ENCODE measurements at places on chromosomes 16 and 17.

- no peak for DNase-seq
Measured at GRCh38 chr16:87098976-87099720, 218.0 kb downstream of the C16orf95 start.

- DNase-seq: peak; percentile 80
Measured at GRCh38 chr17:2070241-2071023, 15.5 kb downstream of the HIC1 start.

- DNase-seq: no peak
Measured at GRCh38 chr16:89988951-89989350, 30.3 kb downstream of the DBNDD1 start.

GRCh38 chr17:65556014-65556909, 5.2 kb downstream of the AXIN2 start:
- DNase-seq: peak; percentile 89

DNA sequence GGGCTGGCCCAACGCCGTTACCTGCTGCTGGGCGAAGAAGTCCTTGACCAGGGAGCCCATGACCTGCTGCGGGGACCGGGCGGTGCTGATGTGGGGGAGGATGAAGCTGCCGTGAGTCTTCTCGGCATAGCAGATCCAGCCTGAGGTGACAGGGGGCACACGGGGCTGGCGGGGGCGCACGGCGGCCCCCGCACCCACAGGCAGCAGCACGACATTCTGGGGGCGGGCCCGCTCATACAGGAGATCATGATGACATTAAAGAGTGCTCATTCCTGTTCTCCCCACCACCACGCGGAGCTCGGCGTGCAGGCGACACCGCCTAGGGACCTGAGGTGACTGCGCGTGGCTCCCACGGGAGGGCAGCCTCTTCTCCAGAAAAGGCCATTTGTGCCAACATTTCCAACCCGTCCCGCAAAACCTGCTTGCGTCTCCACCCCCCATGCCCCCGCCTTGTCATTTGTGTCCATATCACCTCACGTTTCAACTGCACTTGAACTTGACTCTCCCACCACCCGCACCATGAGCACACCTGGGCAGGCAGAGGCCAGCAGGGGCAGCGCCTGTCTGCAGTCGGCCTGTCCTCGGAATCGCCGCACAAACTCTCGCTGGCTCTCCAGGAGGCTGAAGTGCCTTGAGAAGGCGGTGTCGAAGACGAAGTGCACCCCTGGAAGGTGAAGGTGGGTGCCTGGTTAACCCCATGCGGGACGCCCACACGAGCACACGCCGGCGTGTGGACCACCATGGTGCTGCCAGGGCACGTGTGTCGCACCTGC, 6.4 kb downstream of the CIAO3 start:
- no peak for DNase-seq

- no peak for DNase-seq
Measured at GRCh38 chr17:35726127-35726952, 5.1 kb upstream of the RASL10B start.

DNA sequence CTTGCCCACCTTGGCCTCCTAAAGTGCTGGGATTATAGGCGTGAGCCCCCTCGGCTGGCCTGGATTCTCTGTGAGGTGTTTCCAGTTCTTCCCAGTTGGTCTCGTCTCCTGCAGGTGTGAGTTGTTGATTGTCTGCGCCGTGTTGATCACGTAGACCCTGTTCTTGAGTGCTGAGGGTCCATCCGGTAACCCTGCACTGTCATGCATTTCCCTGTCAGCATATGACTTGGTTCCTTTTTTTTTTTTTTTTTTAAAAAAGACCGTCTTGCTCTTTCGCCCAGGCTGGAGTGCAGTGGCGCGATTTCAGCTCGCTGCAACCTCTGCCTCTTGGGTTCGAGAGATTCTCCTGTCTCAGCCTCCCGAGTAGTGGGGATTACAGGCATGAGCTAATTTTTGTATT, 17.3 kb downstream of the MGRN1 start:
- no peak for DNase-seq

DNA sequence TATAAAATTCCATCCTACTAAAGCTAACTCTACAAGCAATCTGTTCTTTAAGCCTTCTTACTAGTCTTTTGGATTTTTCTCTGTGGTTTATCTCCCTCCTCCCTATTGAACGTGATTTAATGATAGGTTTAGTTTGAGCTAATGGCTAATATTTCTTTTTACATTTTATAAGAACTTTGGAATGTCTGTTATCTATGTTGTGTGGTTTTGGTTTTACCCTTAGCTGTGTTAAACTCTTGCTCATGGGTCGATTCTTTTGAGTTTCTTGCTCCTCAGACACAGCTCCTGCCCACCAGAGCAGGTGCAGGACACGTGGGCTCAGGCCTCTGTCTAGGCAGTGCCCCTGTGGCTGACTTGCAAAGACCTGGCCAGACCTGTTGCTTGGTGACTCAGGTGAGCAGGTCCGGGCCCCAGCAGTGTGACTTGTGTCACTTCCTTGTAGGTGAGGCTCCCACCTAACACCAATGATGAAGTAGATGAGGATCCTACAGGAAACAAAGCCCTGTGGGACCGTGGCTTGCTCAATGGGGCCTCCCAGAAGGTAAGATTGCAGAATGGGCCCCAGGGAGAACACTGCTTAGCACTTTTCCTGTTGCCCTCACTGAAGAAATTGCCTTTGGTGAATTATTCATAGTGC, 45.1 kb downstream of the SF3B3 start:
- no peak for DNase-seq

- DNase-seq: peak; percentile 100
Measured at GRCh38 chr17:8156246-8156992, 4.2 kb upstream of the PER1 start.

- DNase-seq: no peak
Measured at GRCh38 chr17:77817953-77818352, 140.6 kb upstream of the TNRC6C start.

GRCh38 chr17:78600181-78600721, 23.1 kb upstream of the DNAH17 start:
- DNase-seq: no peak

- DNase-seq: no peak
Measured at GRCh38 chr17:78154903-78155811, 9.0 kb downstream of the C17orf99 start.

DNA sequence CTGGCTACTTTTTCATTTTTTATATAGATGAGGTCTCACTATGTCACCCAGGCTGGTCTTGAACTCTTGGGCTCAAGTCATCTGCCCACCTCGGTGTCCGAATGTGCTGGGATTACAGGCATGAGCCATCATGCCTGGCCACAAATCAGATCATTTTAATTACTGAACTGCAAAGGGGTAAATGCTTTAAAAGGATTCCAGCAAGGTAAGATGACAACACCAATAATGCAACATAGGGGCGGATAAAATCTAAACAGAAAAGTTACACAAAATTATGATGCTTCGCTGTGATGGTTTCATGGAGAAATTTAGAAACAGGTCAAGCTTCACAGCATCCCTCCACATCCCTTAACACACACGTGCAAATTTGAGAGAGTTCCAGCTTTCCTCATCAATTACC, 32.3 kb downstream of the AXIN1 start:
- DNase-seq: no peak

GRCh38 chr17:57766318-57766943, 21.3 kb upstream of the CCDC182 start:
- no peak for DNase-seq

- no peak for DNase-seq
Measured at GRCh38 chr17:42313773-42314566, 25.7 kb downstream of the STAT5A start.

DNA sequence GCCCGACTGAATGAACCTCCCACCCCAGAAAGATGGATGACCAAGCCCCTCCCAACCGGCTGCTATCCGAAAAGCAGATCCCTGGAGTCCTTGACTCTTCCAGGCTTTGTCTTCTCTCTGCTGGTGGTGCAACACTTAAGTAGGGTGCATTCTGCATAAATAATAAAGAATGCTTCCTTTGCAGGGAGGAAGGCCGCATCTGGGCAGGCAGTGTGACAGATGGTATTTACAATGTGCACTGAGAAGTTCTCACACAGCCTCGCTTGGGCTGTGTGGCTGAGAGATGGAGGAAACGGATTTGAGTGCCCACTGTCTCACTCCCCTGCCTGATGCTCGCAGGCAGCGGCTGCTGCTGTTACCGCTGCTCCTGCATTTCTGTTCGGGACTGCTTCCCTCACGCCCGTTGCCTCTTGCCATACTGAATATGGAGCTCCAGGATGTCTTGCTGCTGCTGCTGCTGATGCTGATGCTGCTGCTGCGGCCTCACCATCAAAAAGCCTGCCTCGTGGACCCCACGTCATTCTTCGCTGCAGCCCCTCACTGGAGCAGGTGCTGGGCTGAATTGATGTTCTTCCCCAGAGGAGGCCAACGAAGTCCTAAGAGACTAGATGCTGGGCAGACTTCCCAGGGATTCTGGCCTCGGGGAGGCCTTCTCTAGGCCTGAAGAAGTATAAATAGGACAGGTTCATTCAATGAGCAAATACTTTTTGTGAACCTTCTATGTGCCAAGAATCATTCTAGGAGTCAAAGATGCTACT, 7.1 kb upstream of the RHBDL3 start:
- DNase-seq: no peak

DNA sequence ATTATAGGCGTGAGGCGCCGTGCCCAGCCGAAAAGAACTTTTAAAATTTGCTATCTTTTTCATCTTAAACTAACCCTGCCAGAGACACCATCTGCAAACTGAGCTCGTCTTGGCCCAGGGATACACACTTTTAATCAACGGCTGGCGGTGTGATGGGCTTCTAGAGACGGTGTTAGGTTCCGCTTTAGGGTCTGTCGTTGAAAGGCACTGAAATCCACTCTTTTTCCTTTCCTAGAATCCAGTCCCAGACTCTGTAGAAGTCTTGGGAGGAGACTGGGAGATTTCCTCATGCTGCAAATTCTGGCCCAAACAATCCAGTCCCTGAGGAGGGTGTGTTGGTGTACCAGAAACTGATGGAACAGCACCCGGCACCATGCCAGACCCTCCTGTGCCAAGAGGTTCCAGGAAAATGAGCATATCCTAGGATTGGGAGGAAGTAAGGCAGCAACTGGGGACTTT, 52.0 kb upstream of the TEX2 start:
- no peak for DNase-seq

Measured in stimulated activated naive CD4-positive, alpha-beta T cell treated with Interleukin-2 at 50 U/mL for 16 hours (primary cell).